ENCODE measurements at places on chromosomes 3 and 15. TPM values are rescaled to one million over a fixed set of nuclear protein-coding genes. Genes with fewer than 3 reads are reported as not detected.

The SLC22A13 gene
- not detected for total RNA-seq

The GOLGA6B gene
- total RNA-seq: not detected

The GRK7 gene
- total RNA-seq: not detected

The SLC12A8 gene
- total RNA-seq: 1.7 TPM

The RTP3 gene
- total RNA-seq: not detected

The TMEM207 gene
- not detected for total RNA-seq

The LIPC gene
- 0.28 TPM for total RNA-seq

GRCh38 chr3:172676196-172676922 is 34.5 kb downstream of the NCEH1 start:
- no peak for DNase-seq

DNA sequence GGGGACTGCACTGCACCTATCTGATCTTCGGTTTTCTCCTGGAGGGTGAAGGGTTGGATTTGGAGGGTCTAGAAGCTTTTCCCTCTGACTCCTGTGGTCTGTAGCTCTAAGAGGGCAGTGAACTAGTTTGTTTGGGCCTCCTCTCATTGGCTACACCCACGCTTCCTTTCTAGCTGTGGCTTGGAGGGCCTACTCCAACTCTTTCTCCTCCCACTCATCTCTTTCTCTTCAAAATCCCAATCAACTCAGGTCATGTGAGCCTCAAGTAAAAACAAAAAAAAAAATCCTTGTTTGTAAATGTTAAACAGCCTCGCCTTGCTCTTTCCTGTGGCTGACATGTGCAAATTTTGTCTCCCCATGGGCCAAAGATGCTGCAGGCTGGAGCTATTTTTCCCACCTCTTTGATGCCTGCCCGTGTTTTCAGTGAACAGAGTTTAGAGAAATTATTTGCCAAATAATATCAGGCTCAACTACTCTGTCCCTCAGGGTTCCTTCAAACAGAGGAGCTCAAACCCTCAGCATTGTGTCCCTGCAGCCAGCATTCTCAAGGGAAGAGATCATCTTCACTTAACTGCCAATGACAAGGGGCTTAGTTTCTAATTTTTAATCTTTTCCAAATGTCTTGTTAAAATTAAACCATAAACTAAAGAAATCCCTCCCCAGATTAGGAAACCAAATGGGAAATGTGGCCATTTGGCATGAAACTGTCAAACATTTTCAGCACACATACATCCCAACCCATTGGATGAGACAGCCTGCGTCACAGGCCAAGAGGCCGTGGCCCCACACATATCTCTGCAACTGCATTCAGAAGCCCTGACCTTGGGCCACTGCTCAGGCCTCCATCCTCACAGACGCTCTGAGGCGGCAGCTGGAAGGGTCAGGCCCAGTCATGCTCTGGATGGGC is 114.8 kb upstream of the THBS1 start:
- peak; percentile 89 for DNase-seq

GRCh38 chr15:96043591-96044171 is 286.8 kb upstream of the NR2F2 start:
- no peak for DNase-seq

DNA sequence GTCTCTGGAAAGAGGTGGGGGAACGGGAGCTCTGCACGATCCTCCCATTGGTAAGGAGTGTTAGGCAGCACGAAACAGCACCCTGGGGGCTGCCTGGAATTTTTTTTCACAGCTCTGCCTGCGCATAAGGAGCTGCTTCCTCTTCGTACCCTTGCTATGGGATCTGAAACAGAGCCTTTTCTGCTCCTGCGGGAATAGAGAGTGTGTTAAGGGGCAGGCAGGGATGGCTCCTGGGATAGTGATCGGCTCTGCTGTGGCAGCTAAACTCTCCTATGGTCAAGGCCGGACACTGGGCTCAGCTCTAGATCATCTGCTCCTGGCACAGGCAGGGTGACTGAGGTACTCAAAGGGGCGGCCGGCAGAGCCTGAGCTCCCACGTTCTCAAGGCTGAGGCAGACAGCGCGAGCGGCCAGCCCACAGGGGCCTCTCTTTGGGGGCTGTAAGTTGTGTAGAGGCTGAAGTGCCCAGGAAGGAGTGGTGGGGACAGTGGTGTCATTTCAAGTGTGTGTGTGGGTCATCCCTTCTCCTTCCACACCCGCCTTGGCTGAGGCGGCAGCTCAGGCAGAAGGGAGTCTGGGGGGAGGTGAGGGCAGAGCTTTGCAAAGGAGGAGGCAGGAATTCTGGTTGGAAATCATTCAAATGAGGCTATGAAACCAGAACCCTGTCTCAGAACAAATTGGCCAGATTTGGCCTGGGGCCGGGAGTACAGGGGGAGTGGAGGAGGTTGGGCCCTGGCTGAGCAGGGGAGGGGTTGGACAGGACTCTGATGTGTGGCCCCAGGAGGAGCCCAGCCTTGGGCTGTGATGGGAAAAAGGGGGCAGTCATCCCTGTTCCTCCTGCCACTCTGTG is 31.0 kb downstream of the EPHB3 start:
- no peak for DNase-seq

DNA sequence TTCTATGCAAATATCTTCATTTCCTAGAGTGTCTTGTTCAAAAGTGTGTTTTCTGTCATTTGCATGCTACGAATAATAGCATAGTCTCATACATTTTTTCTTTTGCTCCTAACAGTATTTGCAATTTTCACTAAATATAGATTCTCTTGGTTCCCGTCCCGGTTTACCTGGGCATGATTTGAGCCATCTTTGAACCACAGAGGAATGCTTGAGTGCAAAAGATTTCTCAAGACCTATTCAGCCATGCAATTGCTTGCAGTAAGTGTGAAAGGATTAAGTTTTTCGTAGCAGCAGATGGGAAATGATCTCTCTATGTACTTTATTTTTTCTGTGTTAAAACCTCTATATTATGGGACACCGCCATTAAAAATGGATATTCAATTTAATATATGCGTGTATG is 733.0 kb downstream of the ZPLD1 start:
- no peak for DNase-seq

DNA sequence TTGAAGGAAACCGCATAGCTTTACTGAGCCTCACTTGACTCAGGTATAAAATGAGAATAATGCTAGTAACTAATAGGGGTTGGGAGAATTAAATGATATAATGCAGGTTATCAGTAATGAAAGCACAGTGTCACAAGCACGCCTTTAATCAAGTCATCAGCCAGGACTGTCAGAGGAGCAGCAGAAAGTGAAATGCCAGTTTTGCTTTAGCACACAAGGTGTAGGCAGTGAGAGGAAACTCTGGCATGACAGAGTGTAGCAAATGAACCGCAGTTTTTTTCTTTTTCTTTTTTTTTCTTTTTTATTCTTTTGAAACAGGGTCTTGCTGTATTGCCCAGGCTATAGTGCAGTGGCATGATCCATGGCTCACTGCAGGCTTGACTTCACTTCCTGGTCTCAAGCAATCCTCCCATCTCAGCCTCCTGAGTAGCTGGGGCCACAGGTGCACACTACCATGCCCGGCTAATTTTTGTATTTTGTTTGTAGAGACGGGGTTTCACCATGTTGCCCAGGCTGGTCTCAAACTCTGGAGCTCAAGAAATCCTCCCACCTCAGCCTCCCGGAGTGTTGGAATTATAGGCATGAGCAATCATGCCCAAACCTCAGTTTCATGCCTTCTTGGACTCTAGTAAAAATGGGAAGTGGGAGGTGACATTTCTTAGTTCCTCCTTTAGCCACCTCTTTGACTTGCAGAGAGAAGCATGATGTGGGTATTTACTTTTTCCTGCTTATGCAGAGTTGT is 9.7 kb upstream of the SCAANT1 start:
- no peak for DNase-seq

GRCh38 chr15:49888734-49889133 is 230.3 kb downstream of the ATP8B4 start:
- DNase-seq: no peak

- DNase-seq: no peak
Measured at GRCh38 chr3:117433427-117433826, 723.8 kb downstream of the TUSC7 start.

- no peak for DNase-seq
Measured at GRCh38 chr3:94935738-94936580, 873.1 kb downstream of the NSUN3 start.
